ENCODE measurements at places on chromosomes 12 and 14.

DNA sequence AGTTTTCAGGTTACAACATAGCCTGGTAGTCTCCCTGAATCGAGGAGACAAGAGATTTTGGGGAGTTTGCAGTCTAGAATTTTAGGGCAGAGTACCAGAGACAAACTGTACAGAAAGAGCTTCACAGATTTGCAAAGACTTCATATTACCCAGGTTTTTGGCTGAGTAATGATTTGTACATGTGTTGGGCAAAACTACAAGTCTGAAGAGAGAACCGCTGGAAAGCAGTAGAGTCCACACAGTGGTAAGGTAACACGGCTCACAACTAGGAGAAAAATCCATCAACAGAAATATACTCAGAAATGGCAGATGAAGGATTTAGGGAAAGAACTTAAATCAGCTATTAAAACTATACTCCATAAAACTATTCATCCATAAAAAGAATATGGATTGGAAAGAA, 25.7 kb downstream of the FBXO33 start:
- DNase-seq, result no peak

DNA sequence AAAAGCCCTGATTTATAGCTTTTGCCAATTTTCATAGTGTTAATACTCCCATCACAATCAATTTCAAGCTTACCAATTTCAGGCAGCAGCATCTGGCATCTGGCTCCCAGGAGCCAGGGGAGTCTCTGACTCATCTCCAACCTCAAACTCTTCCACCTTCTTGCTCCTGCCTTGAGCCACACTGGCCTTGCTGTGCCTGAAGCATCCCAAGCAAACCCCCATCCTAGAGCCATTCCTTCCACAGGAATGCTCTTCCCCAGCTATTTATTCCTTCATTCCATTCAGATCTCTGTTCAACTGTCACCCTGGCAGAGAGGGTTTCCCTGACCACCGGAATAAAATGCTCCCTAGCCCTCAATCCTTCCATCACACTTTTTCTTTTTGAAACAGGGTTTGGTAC, 13.9 kb upstream of the PPP1CC start:
- no peak for DNase-seq

DNA sequence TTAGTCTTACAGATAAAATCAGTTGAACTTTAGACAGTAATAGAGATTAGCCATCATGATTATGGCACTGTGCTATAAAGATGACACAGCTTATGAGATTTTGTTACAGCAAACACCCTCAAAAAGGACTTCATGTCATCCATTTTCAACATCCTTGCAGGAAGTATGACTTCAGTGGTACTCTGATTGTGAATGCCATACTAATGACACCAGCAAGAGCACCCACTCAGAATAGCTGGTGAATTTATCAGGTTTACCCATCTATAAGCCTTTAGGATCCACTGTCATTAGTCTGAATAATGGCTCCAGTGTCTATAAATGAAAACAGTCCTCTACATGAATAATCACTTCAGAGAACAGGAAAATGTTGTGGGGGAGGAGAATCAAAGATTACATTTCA, 615.2 kb downstream of the RPS29 start:
- DNase-seq, result no peak

- DNase-seq, result peak; percentile 48
Measured at GRCh38 chr14:22303589-22304195, 285.3 kb downstream of the DAD1 start.

GRCh38 chr12:26728205-26729050, 104.6 kb downstream of the ITPR2 start:
- peak; percentile 72 for DNase-seq

GRCh38 chr12:48966177-48966895, 5.2 kb downstream of the WNT10B start:
- no peak for DNase-seq

GRCh38 chr12:26266881-26267280, 71.5 kb downstream of the SSPN start:
- no peak for DNase-seq

- no peak for DNase-seq
Measured at GRCh38 chr14:68178282-68178681, 358.7 kb downstream of the RAD51B start.

DNA sequence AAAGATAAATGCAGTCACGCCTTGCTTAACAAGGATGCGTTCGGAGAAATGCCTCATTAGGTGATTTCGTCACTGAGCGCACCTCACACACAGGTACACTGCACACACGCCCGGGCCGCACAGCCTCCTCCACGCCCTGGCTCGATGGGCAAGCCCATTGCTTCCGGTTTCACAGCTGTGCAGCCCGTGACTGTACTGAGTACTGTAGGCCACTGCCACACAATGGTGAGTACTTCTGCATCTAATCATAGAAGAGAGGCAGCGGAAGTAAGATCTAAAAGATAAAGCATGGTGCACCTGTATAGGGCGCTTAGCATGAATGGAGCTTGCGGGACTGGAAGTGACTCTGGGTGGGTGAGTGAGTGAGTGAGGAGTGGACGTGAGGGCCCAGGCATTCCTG, 4.3 kb downstream of the RIMBP2 start:
- no peak for DNase-seq

- peak; percentile 91 for DNase-seq
Measured at GRCh38 chr14:73723797-73724661, 9.8 kb upstream of the PNMA1 start.

DNA sequence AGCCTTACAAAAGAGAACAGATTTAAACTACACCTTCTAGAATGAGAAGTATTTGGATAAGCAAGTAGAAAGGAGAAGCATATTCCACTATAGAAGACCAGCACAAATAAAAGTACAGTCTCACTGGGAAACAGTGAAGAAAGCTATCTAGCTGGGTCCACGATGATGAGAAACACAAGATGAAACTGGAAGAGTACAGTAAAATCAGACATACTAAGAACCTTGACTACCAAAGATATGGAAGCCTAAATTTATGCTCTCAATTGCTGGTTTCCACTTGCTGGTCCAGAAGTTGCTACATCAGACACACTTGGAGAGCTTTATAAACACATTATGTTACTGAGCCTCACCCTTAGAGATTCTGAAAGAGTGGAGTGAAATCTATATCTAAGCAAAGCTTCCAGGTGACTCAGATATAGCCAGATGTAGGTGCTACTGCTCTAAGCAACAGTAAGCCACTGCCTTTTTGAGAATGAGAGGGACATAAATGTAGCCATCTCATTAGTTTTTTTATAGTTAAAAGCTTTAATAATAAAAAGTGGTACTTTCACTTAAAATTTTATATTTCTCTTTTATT, 96.3 kb upstream of the BBS10 start:
- DNase-seq, result peak; percentile 19

- DNase-seq, result peak; percentile 21
Measured at GRCh38 chr12:76698316-76698715, 65.6 kb upstream of the ZDHHC17 start.

DNA sequence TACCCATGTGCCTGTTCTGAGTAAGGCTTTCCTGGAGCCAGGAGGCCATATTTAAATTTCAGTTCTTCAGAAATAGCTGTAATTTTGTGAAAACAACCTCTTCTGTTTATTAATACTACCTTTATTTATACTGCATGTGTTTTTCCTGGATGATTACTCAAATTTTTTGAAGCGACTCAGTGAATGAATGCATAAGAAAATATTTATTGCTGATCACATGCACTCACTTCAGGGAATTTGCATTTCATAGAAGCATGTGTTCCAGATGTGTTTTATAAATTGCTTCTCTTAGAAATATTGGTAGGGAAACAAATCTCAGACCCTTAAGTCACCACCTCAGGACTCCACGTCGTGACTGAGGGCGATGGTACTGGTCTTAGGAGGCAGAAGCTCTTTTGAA, 21.8 kb upstream of the DCN start:
- no peak for DNase-seq

DNA sequence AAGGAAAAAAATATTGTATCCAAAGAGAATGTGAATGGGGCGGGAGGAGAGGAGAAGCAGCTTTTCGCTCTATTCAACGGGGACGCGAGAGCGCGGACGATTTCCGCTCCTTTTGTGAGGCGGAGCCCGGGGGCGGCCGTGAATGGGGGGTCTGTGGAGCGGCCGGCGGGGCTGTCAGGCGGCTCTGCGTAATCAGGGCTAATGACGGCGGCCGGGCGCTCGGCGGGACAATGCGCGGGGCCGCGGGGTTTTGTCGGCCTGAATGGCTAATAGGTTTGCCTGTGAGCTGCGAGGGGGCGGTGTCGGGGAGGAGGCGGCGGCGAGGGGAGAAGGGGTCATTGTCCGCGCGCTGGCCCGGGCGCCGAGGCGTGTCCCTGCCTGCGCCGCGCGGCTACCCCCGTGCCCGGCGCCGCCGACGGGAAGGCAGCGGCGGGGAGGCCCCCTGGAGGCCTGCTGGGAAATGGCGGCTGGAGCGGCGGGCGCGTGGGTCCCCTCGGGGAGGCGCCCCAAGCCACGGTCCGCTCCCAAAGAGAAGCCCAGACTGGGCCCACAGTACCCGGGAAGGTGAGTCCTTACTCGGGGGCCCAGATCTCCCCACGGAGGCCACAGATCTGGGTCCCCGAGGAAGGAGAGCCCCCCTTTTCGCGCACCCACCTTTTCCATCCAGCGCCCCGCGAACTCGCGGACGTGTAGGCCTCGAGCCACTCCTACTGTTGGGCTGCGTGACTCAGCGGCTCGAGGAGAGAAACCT, 6.0 kb downstream of the SIX6 start:
- DNase-seq, result no peak

- DNase-seq, result peak; percentile 21
Measured at GRCh38 chr12:76706101-76706500, 57.8 kb upstream of the ZDHHC17 start.

GRCh38 chr12:78473136-78473535, 391.4 kb upstream of the SYT1 start:
- peak; percentile 15 for DNase-seq

- no peak for DNase-seq
Measured at GRCh38 chr12:55728186-55728938, 447 bp downstream of the CD63 start.

DNA sequence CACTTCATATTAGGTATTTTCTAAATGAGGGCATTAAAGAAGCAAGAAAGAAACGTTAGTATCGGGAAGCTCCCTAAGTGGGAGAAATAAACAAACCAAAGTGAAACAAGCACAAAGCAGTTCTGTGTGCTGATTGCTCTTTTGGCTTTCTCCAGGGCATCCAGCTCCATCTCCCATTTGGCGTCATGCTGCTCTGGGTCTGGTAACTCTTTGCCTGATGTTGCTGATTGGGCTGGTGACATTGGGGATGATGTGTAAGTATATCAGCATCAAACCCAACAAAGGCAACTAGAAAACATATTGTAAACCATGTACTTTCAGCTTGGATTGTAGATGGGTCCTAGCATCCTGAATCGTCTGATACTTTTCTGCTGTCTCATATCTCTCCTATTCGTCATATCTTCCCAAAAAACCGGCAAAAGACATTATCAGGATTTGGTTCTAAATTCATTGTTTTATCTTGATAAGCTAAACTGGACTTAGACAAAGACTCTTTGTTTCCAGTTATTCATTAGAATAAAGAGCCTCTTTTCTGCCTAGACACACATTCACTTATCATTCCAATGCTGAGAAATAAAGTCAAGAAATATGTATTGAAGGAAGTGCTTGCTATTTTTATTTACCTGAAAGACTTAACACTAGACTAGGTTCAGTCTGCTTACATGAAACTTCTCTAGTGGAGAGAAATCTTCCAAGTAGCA, 2.4 kb downstream of the CLEC12B start:
- no peak for DNase-seq

- no peak for DNase-seq
Measured at GRCh38 chr12:126480451-126480850, 1415.2 kb downstream of the AACS start.

- DNase-seq, result no peak
Measured at GRCh38 chr14:51597261-51598001, 54.3 kb upstream of the FRMD6 start.

DNA sequence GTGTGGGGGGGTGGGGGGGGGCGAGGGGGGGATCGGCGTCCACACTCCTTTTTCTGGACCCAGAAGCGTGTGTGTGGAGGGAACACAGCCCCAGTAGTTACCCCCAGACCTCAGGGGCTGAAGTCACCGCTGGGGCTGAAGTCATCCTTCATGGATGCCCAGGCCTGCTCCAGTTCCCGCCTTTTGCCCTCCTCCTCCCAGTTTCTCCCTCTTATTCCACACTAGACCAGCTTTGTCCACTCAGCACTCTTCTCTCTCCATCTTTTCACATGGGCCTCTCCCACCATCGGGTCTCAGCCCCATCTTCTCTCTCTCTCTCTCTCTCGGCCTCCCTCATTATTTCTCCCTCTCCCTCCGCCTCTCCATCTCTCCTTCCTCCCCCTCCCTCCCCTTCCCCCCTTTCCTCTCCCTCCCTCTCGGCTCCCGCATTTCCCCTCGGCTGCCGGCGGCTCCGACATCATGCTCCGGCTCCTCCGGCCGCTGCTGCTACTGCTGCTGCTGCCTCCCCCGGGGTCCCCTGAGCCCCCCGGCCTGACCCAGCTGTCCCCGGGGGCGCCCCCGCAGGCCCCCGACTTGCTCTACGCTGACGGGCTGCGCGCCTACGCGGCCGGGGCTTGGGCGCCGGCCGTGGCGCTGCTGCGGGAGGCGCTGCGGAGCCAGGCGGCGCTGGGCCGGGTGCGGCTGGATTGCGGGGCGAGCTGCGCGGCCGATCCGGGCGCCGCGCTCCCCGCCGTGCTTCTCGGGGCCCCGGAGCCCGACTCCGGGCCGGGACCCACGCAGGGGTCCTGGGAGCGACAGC, at the start of gene P3H3:
P3H3 (plus strand) TSS at position 426 of the 799 bp plus-strand sequence; CDS start at position 460, 34 bp downstream.
- peak; percentile 19 for DNase-seq

DNA sequence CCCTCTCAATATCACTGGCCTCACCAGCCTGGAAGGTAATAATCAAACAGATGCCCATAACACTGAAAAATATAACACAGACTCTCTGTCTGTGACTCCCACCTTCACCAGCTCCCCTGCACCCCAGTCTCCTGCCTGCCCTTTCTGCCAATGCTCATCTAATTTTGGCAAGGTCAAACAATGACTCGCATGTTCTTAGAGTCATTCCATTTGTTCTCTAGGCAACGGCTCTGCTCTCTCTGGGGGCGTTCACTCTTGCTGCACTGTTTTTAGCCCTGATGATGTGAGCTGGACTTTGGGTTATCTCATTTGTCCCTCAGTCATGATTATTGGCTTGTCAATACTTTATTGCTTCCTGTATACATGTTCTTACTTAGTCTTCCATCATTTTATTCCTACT, 691.8 kb downstream of the FLRT2 start:
- no peak for DNase-seq

GRCh38 chr12:16359512-16360491, 12.4 kb downstream of the MGST1 start:
- peak; percentile 31 for DNase-seq

DNA sequence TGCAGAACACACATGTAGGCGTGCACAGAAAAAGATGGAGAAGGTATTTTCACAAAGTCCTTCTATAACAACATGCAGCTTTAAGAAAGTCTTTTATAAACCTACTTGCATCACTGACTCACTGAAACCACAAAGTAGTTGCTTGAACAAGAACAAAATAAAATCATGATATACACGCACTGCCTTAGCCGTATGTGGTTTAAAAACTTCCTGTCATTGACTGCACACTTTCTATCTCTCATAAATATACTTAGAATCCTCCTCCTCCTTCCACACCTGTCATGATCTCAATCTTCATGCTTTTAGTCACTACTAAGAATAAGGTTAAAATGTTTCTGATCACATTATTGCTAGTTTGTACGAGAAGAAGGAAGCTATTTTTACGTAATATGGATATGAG, 31.8 kb upstream of the RAD51AP1 start:
- DNase-seq, result peak; percentile 44
